ENCODE measurements at places on chromosomes 1 and 21.
A peak's percentile ranks its signal among the peaks of the same experiment; 100 is the strongest.

GRCh38 chr1:25062621-25063255, 132.7 kb upstream of the RUNX3 start:
- no peak for DNase-seq

DNA sequence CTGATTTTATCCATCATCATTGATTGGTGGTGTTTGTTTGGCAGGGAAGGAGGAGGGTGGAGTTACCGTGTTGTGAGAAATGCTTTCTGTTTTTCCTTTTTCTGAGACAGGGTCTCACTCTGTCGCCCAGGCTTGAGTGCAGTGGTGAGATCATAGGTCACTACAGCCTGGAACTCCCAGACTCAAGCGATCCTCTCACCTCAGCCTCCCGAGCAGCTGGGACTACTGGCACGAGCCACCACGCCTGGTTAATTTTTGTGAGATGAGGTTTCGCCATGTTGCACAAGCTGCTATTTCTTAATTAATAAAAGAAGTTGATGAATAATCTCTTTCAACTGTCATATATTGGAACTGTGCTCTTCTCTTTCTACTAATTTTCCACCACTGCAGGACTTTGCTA, 44.3 kb downstream of the HUNK start:
- no peak for DNase-seq

DNA sequence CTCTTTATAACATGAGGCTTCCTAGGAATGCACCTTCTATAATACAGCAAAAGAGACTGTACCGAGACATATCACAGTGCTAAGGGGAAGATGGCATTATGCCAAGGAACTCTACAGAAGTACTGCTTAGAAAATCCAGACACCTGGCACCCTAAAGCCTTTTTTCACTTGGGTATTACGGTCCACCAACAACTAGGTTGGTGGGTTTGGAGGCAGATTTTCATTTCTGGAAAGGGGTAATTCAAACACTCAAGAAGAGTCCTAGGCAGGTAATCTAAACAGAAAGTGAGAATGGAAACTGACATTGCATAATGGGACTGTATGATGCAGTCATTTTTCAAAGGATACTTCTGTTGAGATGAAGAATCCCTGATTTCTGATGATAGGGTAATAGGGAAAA, 19.6 kb downstream of the SCMH1 start:
- DNase-seq = no peak

DNA sequence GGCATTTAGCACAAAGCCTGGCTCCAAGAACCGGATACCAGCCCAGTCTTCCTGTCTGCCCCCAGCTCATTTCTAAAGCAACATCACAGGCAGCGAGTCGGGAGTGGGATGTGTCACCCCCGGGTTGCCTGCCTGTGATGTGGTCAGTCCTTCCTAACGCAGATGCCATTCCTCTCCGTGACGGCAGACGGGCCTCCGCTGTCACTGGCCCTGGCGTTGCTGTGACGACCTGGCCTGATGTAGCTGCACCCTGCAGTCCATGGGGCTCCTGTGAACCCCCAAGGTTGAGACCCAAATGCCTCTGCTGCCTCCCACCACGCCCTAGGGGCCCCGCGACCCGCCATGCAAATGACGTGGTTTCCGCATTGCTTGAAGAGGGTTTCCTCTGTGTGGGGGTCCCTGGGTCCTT, 12.3 kb downstream of the TNFRSF1B start:
- no peak for DNase-seq

- DNase-seq = no peak
Observed at GRCh38 chr1:10734962-10735544, 61.4 kb downstream of the CASZ1 start.

DNA sequence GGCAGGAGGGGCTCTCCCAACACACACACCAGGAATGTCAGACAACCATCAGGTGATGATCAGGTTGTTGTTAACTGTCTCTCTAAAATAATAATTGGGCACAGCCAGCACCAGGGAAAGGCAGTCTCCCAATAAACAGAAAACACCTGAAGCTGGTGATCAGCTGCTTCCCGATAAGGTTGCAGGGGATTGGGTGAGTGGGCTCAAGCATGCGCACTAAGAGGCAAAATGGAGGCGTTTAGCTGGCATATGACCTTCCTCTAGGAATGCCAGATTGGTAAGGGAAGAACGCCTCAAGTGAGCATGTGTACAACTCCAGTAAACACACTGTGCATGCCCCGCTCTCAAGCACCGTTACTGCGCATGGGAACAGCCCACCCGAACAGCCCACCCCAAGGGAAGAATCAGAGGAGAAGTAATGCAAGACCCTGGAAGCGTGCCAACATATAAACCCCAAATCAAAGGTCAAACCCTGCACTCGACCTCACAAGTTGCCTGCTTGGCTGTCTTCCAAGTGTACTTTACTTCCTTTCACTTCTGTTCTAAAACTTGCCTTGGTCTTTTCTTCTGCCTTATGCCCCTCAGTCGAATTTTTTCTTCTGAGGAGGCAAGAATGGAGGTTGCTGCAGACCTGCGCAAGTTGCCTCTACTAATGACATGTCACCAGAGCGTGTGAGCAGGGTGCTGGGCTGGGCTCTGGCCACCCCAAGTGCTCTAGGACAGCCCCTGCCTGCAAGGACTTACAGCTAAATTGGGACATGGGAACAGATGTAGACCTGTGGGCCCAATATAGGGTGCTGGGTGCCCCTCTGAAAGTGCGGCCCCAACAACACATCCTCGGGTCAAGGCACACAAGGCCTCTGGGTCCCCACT, 200.8 kb downstream of the RHOU start:
- no peak for DNase-seq

- no peak for DNase-seq
Observed at GRCh38 chr21:36316872-36317484, 3.0 kb upstream of the MORC3 start.

- peak; percentile 58 for DNase-seq
Observed at GRCh38 chr1:168084396-168085231, 52.1 kb downstream of the GPR161 start.

DNA sequence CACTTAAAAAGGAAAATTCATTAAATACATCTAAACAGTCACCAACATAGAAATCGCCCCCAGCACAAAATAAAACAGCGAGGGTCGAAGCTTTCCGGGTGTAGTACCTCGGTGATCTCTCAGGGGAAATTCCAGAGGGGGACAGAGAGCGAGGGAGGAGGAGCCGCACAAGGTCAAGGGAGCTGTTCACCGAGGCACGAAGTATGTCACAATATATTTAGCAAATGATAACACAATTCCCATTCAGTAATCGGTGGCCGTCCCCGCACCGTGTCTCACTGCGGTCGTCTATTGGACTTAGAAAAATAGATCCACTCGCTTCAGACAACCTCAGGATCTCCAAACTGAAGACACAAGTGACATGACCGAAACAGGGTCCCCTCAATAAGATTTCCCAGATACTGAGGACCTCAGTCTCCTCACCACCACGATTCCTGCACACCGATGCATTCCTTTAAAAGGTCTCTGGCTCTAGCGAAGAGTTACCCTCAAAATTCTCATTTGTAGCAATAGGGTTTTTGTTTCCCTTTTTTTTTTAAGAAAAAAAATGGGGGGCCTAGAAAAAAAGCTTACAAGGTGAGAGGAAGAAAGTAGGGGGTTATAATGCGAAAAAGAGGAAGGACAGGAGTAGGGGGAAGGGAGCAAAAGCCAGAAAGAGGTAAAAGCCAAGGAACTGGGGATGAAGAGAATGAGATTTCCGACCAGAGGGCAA, 1.1 kb downstream of the LPGAT1 start:
- DNase-seq = peak; percentile 61

GRCh38 chr1:2604844-2605508, 18.4 kb downstream of the PRXL2B start:
- no peak for DNase-seq

- DNase-seq = no peak
Observed at GRCh38 chr1:88079036-88079435, 605.0 kb upstream of the PKN2 start.

- no peak for DNase-seq
Observed at GRCh38 chr21:15054606-15055239, 10.1 kb downstream of the NRIP1 start.

GRCh38 chr1:61956784-61957183, 214.5 kb downstream of the PATJ start:
- no peak for DNase-seq

DNA sequence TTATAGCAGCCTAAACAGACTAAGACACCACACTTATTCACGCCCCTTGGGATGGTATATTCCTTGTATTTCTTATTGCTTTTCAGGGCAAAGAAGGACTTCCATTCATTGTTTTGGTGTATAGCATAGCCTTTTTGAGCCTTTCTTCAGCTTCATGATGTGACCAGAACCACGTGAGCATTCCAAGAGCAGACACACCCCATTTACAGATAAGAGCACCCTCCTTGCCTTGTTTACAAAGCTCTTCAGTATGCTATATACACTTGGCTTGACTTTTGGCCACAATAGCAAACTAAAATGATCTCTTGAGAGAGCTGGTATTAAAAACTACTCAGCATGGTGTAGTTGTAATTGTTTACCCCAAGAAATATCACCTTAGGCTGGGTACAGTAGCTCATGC, 78.7 kb downstream of the PIK3R3 start:
- DNase-seq = no peak

DNA sequence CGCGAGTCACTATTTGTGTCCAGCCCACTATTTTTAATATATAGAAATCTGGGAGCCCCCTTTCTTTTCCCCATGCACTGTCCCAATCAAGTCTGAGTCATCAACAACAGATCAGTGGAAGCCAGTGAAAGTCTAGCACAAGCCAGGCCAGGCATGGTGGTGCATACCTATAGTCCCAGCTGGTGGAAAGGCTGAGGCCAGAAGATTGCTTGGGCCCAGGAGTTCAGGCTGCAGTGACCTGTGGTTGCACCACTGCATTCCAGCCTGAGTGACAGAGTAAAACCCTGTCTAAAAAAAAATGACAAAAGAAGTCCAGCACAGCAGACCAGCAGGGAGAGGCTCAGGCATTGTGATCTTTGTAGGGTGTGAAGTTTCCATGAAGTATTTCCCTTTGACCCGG, 9.0 kb upstream of the RPL5 start:
- no peak for DNase-seq
